ENCODE measurements at places on chromosomes 4 and X. TPM values are rescaled to one million over a fixed set of nuclear protein-coding genes. Genes with fewer than 3 reads are reported as not detected.

The GSPT2 gene
- total RNA-seq = not detected

The MID1 gene
- total RNA-seq = 1.2 TPM

The HSD17B13 gene
- 0.04 TPM for total RNA-seq

The EXOC1L gene
- total RNA-seq = not detected

The IL2 gene
- not detected for total RNA-seq

DNA sequence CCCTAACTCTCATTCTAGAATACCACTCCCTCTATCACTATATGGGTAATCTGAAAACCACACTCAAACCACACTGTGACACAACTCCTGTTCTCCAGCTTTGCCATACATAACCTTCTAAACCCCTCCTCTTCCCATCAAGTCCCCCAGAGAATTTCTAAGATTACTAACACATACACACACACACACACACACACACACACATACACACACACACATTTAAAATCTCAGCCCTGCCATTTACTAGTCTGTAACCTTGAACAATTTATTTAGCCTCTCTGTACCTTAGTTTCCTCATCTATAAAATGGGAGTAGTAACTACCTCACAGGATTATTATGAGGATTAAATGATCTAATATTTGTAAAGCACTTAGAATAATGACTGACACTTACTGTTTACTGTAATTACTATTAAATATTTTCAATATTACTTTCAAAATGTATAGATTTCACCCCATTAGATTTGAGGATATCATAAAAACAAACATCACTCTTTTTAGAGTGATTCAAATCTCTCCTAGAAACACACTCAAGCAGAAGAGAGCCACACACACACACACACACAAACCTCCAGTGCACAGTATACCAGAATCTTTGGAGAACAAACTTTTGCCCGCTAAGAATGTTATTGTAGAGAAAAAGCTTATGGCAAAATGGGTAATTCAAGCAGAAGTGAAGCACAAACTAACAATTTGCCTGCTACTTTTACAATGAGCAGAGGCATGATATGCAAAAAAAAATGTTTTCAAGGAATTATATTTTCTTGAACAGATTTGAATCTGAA lies 3.8 kb downstream of the ANKRD50 start:
- H3K4me1 ChIP-seq = peaks cover 55% of the 10 kb centered on the region
- DNase-seq = no peak
- H3K36me3 ChIP-seq = no peaks in the 10 kb centered on the region

DNA sequence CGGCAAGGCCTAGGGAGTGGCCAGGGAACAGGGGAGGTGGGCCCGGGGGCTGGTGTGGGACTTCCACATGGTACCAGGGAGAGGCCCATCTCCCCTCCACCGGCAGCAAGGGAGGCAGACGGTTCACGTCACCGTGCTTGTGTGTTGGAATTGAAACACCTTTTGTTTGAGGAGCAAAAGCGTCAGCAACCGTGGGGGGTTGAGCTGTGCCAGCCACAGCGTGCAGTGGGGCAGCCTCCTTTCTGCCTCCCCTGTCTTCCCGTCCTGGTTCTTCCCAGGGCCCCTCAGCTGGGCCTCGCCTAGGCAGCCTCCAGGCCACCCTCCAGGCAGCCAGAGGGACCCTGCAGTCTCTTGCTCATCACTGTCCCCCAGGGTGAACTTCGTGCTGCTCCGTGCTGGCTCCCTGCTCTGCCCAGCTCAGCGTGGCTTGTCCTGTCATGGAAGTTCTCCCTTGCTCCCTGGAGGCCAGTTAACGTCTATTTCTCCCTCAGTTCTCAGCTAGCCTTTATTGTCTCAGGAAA lies 32.1 kb upstream of the HGFAC start:
- DNase-seq = no peak
- peak overlapping the region; percentile 96 for H3K27ac ChIP-seq
- peaks cover 50% of the 10 kb centered on the region for H3K4me1 ChIP-seq
- H3K27me3 ChIP-seq = no peaks in the 10 kb centered on the region

DNA sequence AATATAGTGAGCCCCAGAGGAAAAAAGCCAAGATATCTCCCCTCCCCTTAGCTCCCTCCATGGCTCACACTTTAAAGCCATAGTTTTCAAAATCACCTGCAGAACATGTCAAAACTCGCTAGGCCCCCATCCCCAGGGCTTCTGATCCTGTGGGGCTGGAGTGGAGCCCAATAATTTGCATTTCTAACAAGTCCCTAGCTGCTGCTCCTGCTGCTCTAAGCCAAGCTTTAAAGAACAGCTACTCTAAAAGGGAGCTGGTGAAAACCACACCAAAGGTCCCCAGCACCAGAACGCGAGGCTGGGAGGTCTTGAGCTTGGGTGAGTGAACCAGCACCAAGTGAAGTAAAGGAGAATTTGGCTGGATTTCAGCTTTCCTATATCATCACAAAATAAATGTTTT lies 237.1 kb downstream of the ZNF674 start:
- H3K36me3 ChIP-seq = no peaks in the 10 kb centered on the region
- no peak overlapping the region for H3K27ac ChIP-seq
- H3K4me1 ChIP-seq = peaks cover 23% of the 10 kb centered on the region

DNA sequence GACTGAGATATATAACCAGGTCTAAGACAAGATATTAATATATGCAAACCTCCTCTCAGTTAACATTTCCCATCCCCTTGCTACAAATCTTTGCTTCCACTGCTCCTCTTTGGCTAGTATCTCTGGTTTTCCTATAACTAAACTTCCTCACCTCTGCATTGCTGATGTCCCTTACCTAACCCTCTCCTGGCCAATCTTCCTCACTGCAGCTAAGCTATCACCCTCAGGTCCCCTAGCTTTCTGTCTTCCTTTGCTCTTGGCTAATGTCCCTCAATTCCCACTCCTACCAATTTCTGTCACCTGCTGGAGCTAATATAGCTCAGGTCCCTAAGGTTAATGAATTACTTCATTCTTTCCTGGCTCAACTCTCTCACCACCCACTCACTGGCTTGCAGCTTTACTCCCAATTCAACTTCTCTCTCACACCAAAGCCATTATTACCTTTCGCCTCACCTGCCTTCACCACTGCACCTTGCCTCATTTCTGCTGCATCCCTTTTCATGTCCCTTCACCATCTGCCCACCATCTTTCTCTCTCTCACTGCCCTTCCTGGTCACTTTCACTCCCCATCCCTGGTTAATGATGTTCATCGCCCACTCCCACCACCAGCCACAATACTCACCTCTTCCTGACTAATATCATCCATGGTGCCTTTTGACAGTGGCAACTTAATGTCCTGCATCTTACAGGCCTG lies 26.7 kb downstream of the SMC1A start:
- no peaks in the 10 kb centered on the region for H3K27me3 ChIP-seq
- peaks cover 16% of the 10 kb centered on the region for H3K36me3 ChIP-seq
- no peaks in the 10 kb centered on the region for H3K4me1 ChIP-seq
- no peak overlapping the region for H3K27ac ChIP-seq
- no peak overlapping the region for H3K4me3 ChIP-seq

GRCh38 chrX:147565237-147565636 lies 346.5 kb upstream of the FMR1 start:
- no peaks in the 10 kb centered on the region for H3K4me1 ChIP-seq
- no peak overlapping the region for H3K27ac ChIP-seq
- H3K36me3 ChIP-seq = no peaks in the 10 kb centered on the region
- H3K4me3 ChIP-seq = no peak overlapping the region
- no peak for DNase-seq

GRCh38 chr4:84530454-84530853 lies 31.4 kb upstream of the NKX6-1 start:
- DNase-seq = no peak
- H3K4me3 ChIP-seq = no peak overlapping the region
- H3K27me3 ChIP-seq = no peaks in the 10 kb centered on the region

DNA sequence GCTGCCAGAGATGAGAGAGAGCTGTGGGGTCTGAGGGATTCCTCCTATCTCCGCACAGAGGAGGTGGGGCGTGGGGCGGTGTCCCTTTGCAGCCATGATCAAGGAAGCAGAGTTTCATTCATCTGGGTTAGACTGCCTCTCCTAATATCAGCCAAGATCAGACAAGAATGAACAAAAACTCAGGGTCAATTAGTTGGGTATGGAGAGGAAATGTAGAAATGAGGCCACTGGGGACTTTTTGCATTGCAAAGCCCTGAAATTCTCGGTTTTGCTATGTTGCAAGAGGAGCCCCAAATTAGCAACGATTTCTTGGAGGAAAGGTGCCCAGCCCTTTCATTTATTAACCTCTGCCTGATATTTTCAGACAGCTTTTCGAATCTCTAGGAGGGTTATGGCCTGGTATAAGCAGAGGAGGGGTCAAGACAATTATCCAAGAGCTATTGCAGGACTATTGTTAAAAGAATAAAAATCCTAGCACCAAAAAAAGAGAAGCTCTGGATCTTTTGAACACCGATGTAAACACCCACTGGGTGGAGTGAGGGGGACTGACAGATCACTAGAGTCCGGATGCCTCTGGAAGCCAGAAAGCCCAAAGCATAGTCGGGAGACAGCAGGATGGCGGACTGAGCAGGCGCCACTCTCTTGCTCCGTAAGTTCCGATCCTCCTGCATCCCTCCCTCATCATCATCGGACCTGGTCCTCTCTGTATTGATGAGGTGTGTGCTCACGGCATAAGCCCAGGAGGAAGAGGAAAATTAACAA lies 34.4 kb upstream of the ACSL1 start:
- H3K27ac ChIP-seq = no peak overlapping the region
- no peak overlapping the region for H3K4me3 ChIP-seq
- no peaks in the 10 kb centered on the region for H3K27me3 ChIP-seq
- DNase-seq = no peak
- H3K4me1 ChIP-seq = peaks cover 7% of the 10 kb centered on the region

- H3K27me3 ChIP-seq = no peaks in the 10 kb centered on the region
- H3K4me3 ChIP-seq = no peak overlapping the region
Observed at GRCh38 chr4:150464523-150464922, 117.4 kb upstream of the MAB21L2 start.
